GF-D8 (cell line): ENCODE measurements at places on chromosomes 6 and 20.

- DNase-seq = no peak
These were observed 3.7 kb downstream of the LGSN start for GRCh38 chr6:63316113-63316512.

- no peak for DNase-seq
These were observed 96.7 kb downstream of the SYCP2 start for GRCh38 chr20:59836767-59837166.

- no peak for DNase-seq
These were observed 19.3 kb downstream of the RAET1L start for GRCh38 chr6:150005761-150006651.

GRCh38 chr6:163620670-163621330 lies 206.3 kb downstream of the QKI start:
- no peak for DNase-seq

DNA sequence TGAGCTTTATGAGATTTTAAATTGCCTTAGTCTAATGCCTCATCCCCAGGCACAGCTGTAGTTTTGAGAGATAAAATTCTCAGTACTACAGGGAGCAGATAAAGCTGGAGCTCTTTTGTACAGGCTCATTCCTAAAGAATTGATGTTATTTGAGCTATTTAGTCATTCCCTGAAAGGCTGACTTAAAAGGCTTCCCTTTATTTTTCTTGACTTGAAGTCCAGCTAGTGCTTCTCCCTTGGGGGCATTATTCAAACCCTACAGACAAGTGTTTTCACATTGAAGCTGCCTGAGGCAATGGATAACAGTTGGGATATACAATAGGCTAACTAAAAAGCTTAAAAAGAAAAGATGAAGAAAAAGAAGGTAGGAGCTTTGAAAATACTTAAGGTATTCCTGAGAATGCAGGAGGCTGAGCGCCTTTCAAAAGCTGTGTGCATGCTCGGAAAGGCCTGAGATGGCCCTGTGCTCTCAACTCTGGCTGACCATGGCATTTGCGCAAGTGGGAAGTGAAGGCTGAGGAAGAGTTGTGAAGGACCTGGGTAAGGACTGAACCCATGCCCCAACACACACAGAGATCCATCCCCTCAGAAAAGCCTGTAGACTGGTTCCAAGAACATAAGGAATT lies 315.1 kb downstream of the SMOC2 start:
- no peak for DNase-seq

DNA sequence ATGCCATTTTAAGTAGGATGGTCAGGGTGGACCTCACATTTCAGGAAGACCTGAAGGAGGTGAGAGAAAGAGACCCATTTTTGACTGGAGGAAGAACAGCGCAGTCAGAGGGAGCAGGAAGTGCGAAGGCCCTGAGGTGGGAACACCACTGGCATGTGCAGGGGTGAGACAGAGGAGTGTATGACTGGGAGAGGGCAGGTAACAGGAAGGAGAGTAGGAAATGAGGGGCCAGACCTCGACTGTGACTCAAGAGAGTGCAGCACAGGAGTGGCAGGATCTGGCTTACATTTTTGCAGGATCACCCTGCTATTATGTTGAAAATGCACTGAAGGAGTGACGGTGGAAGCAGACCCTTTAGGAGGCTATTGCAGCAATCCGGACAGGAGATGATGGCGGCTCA lies 117.7 kb upstream of the CDYL start:
- DNase-seq = no peak

DNA sequence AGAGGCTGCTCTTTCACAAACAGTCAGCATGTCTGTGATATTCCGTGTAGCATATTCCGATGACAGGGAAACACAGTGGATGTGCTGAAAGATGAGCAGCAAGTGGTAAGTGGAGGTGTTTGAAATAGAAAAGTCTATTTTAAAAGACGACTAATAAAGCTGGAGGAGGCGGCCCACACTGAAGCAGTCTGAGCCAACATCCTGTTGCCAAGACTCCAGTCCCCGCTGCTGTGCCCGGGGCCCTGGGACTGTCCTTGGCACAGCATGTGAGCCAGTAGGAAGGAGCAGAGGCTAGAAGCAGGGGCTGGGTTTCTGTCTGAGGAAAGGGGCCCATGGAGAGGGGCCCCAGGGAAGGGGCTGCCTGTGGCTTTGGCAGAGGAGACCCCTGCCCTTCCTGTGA lies 351.5 kb upstream of the CHD6 start:
- DNase-seq = no peak

DNA sequence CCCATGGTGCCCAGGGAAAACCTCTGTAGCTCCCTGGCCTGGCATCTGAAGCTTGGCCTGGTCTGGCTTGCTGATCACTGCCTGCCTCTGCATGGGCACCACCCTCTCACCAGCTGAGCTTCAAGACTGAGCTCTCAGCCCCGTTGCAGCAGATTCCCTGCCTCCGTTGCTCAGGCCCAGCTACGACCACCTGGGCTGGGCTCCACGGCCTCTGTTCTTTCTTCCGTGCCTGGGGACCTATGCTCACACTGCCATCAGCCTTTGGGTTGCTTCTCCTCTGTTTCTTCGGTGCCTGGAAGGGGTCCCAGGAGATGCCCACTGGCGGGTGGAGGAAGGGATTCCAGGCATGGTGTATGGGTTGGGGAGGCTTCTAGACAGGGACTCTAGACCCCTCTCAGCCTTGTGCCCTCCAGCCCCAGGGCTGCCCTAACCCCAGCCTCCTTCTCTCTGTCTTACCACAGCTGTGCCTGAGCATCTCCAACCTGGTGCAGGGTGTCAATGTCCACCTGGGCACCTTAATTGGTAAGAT lies 9.1 kb downstream of the BPIFB2 start:
- no peak for DNase-seq

DNA sequence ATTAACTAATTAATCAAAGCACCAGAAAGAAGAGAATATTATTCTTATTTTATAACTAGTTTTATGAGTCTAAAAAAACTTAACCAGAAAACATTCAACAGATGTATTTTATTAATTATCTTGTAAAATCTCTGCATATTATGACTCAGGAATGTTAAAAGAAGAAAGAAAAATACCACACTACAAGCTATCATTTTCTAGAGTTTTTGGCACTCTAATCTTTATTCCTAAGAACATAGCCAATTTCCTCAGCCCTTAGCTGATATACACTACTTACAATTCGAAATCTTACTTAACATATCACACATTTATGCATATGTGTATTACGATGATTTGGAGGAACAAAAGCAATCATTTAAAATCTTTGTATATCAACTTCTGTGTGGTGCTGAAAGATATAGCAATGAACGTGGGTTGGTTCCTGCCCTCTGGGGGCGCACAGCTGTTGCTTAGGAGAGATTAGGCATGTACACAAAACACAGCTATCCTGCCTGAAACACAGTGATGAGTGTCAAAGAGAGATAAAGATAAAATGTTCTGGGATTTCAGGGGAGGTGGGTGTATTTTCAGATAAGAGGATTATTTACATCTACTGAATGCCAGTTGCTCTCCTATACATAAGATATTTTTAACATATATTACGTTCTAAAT lies 404.5 kb downstream of the SYNE1 start:
- no peak for DNase-seq

DNA sequence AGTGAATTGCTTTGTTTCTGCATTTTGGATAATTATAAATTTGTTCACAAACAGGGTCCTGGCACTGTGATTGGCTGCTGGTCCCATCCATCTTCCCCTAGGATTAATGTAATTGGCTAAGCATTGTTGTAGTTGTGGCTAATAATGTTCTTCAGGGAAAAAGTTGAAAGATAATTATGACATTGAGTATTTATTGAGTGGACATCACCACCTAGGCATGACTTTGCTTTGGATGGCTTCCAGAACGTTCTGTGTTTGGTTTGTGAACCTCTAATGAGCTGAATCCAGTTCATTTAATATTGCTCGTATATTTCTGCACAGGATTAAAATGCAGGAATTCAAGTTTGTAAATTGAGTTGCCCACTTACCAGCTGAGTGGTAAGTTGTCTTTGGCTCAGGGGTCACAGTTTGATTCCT lies 55.1 kb downstream of the ARID1B start:
- no peak for DNase-seq

DNA sequence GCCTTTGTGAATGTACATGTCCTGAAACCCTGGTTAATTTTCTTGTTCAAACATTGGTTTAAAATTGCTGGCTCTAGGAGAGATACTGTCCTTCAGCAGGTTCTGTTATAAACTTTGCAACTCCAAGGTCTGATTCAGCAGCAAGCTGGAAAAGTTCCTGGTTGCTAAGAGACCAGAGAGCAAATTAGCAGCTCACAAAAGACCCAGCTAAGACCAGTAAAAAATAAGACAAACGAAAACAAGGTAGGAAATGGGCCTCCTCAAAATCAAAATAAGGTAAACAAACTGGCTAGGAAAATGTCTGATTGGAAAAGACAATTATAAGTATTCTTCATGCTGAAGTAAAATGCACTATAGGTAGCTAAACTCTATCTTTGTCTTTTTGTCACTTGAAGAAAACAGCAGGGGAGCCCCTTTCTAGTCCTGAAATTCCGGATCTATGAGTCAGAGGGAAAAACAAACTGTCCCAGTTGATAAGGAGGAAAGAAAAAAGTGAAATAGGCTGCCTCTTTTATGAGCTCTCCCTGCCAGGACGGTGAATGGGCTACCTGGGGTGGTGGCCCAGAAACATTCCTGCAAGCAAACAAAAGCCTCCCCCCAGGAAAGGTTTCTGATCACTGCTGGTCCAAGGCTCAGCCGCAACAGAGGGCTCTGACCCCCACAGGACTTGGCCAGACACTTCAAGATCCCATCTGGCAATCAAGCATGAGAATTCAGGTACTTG lies 41.6 kb downstream of the UNC5CL start:
- DNase-seq = no peak

DNA sequence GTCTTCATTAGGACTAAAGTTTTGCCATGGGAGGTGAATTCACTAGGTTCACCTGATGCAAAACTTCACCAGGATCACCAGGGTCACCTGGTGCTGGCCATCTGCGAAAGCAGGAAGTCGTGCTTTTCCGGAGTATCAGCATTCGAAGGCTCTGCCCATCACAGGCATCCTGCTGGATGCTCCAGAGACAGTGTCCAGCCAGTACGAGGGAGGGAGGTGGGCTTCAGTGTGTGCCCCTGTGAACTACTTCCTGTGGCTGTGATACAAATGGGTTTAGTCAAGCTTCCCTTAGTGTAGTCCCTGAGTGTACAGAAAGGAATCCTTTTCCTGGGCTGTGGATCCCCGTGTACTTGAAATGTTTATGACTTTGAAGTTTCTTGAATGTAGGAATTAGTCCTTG lies 3.4 kb upstream of the RPS6KA2 start:
- DNase-seq = no peak

- no peak for DNase-seq
These were observed 377.1 kb downstream of the CENPW start for GRCh38 chr6:126716826-126717509.

DNA sequence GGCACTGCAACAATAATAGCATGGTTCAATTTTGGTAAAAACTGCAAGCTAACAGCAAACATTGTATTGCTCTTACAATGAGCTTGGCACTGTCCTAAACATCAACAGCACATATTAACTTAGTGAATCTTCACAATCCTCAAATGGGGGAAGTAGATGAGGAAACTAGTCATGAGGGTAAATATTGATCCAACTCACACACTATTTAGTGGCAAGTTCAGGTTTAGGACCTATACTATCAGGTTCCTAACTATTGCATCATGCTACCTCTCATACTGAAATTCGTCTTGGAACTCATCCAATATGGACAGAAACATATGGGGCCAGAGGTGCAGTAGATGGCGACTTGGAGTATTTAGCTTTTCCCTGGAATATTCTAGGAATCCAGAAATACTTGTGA lies 34.2 kb downstream of the FKBP1C start:
- no peak for DNase-seq

DNA sequence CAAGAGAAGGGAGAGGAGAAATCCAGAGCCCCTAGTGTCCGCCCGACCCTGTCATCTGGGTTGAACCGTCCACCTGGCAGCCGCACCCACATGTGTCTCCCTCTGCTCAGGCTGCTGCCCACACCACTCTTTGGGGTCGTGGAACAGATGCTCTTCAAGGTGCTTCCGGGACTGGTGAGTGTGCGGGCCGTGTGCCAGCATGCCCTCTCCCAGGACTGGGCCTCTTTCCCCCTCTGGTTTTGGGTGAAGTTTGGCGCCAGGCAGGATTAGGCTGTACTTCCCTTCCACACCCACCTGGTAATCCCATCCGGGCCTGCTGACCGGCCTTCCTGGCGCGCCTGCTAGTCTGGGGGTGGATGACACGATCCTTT lies 7.9 kb downstream of the BPIFB3 start:
- no peak for DNase-seq

GRCh38 chr6:36685926-36686667 lies 7.6 kb downstream of the CDKN1A start:
- DNase-seq = no peak

GRCh38 chr20:64231621-64232550 lies 23.7 kb upstream of the PCMTD2 start:
- no peak for DNase-seq

DNA sequence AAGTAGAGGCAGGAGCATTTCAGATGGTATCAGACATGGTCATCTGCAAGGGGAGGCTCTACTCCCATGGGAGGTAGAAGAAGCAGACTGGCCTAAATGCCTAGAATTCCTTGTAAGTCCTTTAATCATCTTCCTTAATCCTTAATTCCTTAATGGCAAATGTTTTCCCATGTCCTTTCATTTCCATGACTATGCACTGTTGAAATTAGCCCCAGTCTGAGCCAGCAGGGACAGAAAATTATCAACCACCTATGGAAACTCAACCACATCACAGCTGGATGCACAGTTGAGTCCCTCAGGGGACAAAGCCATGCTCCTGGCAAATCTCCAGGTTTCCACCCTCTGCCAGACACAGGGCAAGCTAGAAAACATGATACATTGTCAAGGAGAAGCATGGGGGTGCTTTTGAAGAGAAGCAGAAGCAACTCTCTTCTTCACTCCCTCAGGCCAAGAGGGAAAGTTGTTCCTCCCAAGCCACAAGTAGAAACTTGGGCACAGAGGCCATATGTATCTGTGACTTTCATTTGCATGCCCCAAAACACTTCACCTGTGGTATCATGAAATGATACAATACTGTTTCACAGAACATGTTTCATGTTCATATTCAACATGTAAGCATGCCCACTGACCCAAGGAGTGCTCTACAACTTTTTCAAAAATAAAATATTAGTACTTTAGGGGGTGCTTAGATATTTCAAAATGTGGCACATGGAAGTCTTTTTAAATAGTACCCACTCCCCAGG lies 683.6 kb downstream of the KIF16B start:
- no peak for DNase-seq

DNA sequence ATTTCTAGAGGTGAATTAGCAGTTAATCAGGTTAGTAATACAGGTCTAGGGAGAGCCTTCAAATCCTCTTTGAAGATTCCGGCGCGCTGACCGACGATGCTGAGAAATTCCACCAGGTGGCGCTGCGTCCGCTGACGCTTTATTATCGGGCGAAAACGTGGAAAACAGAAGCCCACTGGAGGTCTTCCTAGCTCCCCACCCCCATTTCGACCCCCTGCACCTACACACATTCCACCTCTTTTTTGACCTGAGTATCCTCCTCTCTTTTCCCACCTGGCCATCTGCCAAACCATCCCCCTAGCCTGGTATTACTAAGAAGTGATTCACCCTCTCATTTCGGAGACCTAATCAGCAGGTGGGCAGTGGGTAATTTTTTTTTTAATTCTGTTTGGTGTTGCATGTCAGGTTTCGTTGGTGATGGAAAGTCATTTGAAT lies 65.4 kb upstream of the RIN2 start:
- DNase-seq = no peak

- no peak for DNase-seq
These were observed 35.8 kb upstream of the FAM83D start for GRCh38 chr20:38890497-38890818.

- no peak for DNase-seq
These were observed 59.2 kb upstream of the CD93 start for GRCh38 chr20:23145281-23145700.

- no peak for DNase-seq
These were observed 109.2 kb upstream of the ADGRF1 start for GRCh38 chr6:47151232-47151898.
